Foreskin melanocyte (primary cell): ENCODE measurements at places on chromosomes 5 and 9.

- no peak for DNase-seq
Measured at GRCh38 chr9:99881769-99882168, 24.7 kb upstream of the STX17 start.

GRCh38 chr5:33927685-33928084, 8.5 kb upstream of the RXFP3 start:
- DNase-seq = no peak

GRCh38 chr5:127280491-127281220, 9.9 kb upstream of the MEGF10 start:
- no peak for DNase-seq

- DNase-seq = no peak
Measured at GRCh38 chr5:157860898-157861890, 2.2 kb upstream of the CLINT1 start.

DNA sequence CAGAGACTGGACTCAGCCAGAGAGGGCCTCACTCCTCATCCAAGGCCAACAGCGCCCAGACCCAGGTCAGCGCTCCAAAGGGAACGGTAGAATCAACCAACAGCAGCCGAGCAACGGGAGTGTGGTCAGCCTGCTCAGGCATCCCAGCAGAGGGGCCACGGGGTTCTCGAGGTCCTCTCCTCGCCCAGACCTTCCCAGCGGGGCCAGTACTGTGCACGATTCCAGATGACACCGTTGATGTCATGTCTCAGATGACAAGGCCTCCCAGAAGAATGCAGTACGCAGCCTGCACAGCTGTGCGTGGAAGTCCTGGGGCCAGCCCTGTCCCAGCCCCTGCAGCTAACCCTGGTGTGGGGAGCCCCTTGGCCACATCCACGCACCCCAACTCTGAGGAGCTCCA, 141.0 kb upstream of the PPP1R26 start:
- no peak for DNase-seq

GRCh38 chr5:143229426-143229895, 174.0 kb downstream of the NR3C1 start:
- no peak for DNase-seq

DNA sequence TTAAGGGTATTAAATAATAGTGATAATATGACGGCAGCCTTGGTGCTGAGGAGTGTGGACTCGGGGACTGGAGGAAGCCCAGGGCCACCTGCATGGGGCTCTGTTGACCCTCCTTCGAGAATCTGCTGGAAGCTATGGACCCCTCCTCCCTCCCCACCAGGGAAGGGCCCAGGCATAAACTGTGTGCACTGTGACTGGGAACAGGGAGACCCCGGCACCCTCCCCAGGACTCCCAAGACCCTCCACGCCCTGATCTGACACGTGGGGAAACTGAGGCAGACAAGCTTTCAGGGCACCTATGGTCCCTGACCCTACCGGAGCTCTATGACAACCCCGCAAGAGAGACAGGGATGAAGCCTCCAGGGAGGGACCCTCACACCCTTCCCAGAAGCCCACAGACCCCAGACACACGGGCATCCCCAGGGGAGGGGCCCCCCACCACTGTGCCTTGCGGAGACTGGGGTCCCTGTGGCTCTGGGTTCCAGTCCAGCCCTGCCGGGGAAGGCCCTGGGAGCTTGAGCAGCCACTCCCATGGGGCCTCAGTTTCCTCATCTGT, 6.5 kb upstream of the EGFL7 start:
- no peak for DNase-seq

DNA sequence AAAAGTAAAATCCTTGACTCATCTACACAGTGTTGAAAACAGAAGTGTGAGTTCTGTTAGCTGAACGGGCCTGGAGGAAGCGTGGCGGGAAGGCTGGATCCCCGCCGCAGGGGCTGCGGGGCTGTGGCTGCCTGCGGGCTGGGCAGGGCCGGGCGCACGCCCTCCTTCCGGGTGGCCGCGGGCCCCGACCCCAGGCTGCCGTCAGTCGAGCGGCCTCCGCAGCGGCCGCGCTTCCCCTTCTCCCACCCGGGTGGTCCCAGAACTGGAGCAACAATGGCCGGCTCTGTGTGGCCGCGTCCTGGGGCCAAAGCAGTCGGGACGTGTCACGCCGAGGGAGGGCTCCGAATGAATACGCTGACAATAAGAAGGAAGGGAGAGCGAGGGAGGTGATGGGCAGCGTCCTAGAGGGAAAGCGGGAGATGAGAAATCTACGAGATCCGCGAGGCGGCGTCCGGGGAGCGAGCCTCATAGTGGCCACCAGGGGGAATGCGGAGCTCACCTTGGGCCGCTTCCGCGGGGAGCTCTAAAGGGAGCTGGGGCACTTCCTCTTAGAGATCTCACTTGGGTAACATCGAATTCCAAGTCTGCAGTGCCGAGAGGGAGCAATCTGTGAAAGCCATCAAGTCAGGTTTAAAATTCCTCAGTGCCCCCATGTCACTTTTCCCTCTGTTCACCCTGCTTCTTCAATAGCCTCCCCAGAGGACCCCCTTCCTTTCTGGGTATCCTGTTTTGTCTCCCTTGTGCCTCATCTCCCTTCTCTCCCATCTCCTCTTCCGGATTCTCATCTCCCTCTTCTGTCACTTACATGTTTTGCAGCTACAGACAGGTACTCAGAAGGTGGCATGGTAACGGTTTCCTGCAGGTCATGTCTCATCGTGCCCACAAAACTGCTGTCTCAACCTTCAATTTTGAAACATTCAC, 83.9 kb downstream of the SLC1A3 start:
- peak; percentile 74 for DNase-seq

GRCh38 chr9:79980432-79980831, 408.7 kb downstream of the TLE4 start:
- DNase-seq = no peak

DNA sequence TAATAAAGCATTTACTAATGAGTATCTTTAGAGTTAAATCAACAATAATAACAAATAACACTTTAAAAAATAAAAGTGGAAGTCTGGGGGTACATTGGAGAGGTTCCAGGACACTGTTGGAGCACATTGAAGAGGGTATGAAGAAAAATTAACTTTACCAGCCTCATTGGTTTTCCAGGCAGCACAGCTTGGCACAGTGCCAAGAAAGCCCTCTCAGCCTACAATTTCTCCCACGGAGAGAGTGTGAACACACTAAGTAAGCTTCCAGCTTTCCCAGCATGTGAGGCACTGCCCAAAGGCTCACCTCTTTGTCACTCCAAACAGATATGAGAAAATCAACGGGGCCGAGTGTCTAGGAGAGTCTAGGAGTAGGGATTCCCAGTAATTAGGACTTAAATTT, 1912.8 kb upstream of the NUDT12 start:
- no peak for DNase-seq

GRCh38 chr9:74663439-74663838, 166.3 kb downstream of the RORB start:
- no peak for DNase-seq

DNA sequence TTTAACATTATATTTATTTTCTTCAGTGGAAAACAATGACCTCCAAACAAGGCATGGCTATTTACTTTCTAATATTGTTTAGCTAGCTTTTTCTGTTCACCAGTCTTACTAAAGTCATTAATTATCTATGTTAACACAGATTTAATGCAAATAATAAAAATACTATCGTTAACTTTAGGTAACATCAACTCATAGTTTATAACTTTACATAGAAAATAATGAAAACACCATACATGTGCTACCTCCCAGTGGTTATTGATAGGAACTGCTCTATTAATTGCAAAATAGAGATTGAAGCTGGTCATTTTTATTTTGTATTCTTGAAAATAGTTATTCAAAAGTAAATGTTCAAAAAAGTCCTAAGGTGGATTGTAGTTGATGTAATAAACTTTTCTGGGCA, 78.3 kb upstream of the HCN1 start:
- DNase-seq = no peak

- DNase-seq = no peak
Measured at GRCh38 chr5:157528036-157528632, 47.4 kb downstream of the ADAM19 start.

DNA sequence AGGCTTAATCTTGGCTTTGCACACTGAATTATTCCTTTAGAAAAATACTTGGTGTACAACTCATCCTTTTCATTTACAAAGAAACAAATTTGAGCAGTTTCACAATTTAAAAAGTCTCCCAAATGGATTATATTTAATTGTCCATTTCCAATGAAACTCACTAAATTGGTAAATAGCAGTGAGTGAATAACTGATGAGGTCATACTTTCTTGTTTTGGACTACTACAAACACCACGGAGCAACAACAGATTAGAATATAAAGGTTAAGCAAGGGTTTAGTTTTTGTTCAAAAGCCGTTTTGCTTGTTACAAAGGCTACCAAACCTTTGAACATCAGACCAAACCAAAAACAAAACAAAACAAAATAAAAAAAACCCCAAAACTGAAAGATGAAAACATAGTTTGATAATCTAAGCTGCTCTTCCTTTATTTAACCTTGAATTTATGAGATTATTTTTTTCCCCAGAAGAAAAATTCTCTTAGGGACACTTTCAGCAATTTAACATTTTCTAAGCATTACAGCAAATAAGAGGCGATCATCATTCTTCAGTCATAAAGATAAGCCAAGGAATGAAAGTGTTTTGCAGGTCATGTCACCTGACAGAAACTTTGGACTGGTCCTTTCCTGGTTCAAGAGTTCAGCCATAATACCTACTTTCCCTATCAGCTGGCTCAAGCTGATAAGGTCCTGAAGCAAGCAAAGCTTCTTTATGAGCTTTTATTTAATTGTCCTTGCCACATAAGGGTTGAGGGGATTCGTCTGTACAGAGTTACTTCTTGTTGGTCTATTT, 99.7 kb upstream of the CDKN2B start:
- DNase-seq = no peak

GRCh38 chr9:73037613-73038012, 84.8 kb upstream of the ALDH1A1 start:
- peak; percentile 44 for DNase-seq

DNA sequence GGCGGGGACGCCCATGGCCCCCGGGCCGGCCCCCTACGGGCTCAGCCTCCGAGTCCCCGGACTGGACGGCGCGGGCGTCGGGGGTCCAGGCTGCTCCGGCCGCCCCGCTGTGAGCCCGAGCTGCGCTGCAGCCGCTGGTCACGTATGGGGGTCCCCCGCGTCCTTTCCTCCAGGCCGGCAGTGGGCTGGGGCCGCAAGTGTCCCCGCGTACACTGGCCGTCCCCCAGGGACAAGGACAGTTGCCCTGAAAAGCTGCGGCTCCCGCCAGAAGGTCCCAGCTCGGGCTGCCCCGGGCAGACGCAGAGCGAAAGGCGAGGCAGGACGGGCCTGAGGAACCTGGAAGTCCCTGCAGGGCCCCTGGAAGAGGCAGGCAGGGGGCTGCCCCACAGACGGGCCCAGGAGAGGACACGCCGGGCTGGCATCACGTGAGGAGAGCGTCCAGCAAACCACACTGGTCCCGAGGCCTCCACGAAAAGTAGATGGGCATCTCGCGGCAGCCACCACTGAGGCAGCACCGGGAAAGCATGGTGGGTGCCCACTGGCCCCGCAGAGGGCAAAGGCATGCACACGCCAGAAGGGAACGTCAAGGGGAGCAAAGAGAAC, 3.3 kb upstream of the NKD2 start:
- DNase-seq = no peak

- DNase-seq = no peak
Measured at GRCh38 chr9:119114681-119115080, 254.6 kb downstream of the BRINP1 start.

- no peak for DNase-seq
Measured at GRCh38 chr9:93290495-93291434, 106.8 kb downstream of the WNK2 start.

- no peak for DNase-seq
Measured at GRCh38 chr5:3343211-3343610, 252.4 kb upstream of the IRX1 start.
